ENCODE measurements at places on chromosomes 2 and 18.

- no peak for DNase-seq
Observed at GRCh38 chr2:99982744-99983143, 159.6 kb downstream of the AFF3 start.

- no peak for DNase-seq
Observed at GRCh38 chr18:5955861-5956260, 60.5 kb upstream of the TMEM200C start.

GRCh38 chr2:61443342-61444041 is 27.4 kb downstream of the USP34 start:
- DNase-seq: no peak

DNA sequence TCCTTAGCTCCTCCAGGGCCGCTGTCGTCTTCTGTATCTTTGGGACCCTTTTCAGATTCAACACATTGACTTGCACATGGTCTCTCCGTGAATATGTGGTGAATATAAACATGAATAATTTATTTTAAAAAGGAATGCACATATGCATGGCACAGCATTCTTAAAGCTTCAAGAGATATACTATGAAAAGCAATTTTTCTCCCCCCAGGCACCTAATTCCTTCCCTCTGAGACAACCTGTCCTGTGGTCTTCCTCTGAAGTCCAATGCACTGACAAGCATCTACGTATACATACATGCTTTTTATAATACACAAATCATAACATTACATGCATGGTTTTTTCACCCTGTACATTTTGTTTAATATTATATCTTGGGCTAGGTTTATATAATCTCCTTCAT is 285.1 kb downstream of the MYT1L start:
- DNase-seq: no peak

GRCh38 chr2:140154706-140155105 is 1374.5 kb upstream of the NXPH2 start:
- DNase-seq: no peak

DNA sequence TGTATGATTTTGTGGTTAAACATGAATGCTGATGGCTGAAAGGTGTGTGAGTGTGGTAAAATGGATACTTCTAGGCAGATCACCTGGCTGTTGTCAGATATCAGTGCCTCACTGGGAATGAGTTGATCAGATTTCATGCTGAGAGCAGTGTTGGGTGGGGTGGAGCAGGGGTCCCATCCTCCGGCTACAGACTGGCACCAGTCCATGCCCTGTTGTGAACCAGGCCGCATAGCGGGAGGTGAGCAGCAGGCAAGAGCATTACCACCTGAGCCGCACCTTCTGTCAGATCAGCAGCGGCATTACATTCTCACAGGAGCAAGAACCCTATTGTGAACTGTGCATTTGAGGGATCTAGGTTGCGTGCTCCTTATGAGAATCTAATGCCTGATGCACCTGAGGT is 78.7 kb downstream of the GLI2 start:
- DNase-seq: no peak

GRCh38 chr2:65316072-65316471 is 88.4 kb downstream of the ACTR2 start:
- no peak for DNase-seq

DNA sequence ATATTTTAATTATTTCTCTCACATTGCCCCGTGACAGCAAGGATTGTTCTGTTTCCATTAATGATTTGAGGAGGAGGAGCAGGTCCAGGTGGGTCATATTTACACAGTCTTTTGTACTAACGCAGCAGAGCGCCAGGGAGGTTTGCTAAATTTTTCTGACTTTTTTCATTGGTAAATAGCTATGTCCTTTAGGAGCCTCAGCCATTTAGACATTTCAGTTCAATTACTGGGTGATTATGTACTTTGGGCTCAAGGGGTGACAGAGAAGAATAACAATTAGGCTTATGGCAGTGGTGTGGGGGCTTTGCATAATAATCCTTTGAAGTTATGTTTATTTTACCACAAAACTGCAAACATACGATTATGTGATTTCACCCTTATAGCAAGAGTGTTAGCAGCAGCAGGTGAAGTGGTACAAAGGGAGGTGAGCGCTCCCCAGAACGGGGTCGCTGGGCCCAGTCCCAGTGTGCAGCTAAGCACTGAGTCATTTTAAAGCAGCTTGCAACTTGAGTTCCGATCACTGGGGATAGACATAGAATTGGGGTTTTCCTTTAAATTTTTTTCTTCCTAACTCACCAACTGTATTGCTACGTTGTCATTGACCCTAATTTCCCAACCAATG is 80.3 kb downstream of the TSHZ1 start:
- DNase-seq: no peak

DNA sequence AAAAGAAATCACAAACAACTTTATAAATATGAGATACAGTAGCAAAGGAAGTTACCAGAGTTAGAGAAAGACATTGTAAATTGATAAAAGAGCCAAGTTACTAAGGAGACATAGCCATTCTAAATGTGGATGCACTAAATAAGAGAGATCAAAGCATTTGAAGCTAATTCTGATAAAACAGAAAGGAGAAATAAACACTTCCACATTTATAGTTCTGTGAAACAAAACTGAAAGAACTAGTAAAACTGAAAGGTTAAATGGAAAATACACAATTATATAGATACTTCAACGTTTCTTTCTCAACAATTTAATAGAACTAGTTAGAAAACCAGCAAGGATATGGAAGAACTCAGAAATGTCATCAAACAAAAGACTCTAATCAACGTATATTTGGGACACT is 309.0 kb upstream of the CDH2 start:
- no peak for DNase-seq

- no peak for DNase-seq
Observed at GRCh38 chr2:14535156-14535555, 97.4 kb upstream of the LRATD1 start.

DNA sequence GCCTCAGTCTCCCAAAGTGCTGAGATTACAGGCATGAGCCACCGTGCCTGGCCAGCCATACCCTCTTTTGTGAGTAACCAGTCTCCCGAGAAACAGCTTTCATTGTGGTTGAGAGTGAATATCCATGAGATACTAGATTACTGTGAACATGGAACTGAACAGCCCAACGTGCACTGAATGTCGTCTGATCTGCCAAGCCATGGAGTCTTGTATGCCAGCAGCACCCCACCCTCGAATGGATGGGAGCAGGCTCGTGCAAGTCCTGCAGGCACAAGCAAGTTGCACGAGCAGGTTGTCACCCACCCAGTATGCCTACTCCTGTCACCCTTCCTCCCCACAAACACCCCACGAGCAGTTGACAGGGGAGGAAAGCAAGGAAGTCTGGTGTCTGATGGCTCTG is 36.5 kb upstream of the TFCP2L1 start:
- no peak for DNase-seq

DNA sequence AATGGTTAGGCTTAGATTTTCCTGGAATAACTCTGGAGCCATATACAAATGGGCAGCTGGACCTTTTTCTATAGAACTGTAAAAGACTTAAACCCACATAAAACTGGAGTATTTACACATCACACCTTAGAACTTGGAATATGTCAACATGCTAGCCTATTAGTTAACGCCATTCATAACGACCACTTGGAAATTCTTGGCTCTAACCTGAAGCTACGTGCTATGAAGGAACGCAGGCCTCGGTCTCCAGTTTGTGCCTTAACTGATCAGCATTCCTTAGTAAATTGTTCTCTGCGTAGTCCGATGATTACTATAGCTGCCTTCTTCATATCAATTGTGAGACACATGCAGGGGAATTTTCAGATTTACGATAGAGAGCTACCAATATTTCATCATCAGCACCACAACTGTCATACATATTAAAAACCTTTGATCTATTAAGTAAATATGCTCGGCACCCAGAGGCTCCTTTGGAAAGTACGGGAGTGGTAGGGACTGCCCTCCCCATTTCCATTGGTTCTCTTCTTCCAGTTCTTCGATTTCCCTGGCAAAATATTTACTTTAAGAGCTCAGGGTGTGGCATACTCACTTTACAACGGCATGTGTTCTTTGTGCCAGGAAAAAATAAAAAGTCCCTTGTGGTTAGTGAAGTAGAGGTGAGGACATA is 17.5 kb upstream of the CCL20 start:
- no peak for DNase-seq

DNA sequence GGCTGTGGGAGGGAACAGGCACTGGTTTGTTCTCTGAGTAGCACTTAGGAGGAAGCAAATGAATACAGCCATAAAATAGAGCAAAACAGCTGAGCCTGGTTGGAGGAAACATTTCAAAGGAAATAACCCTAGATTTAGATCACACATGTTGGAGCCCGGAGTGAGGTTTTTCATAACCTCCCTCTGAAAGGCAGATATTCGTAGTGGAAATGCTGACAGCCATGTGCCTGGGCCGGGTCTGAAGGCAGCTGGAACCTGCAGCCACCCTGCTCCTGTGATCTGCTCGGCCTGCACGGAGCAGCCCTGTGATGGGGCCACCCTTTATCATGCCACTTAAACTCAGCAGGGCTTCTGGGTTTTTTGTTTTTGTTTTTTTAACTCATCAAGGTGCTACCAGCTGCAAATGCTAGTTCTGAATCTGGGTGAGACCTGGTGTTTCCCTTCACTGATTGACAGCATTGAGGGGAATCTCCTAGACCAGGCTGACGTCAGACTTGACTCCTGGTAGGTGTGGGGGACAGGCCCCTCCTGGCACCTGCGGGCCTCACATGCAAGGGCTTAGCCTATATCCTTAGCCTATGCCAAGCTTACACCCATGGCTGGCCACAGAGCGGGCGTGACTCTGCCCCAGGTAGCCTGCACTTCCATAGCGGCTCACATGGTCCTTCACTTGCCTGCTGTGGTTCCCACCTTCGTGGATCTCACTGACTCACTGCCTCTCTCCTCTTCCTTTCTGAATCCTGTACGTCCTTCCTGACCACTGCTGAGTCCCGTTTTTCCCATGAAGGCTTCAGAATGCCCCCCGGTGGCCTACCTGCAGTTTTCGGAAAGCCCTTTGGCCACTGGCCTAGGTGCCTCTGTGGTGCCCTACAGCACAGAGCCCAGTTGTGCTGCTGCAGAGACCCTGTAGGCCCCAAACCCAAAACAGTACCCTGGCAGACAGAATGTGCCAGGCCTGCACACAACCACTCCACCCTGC is 217.3 kb downstream of the SEPTIN10 start:
- no peak for DNase-seq

DNA sequence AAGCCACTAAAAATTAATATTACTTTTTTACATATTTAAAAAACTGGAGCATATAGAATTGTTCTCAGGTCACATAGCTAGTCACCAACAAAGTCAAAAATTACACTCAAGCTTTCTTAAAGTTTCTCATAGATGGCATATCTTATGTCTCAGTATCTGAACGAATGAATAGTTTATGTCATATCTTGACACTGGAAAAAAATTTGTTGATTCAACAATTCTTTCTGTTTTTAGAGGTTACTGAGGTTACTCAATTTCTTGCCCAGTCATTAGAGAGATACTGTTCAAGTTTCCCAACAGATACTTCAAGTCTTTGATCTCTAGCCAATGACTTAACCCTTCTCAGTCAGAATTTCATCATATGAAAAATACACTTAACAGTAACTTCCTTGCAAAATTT is 113.1 kb upstream of the XIRP2 start:
- no peak for DNase-seq

GRCh38 chr18:25516121-25516520 is 164.2 kb upstream of the ZNF521 start:
- DNase-seq: no peak

GRCh38 chr2:229412686-229413085 is 141.6 kb upstream of the PID1 start:
- no peak for DNase-seq

DNA sequence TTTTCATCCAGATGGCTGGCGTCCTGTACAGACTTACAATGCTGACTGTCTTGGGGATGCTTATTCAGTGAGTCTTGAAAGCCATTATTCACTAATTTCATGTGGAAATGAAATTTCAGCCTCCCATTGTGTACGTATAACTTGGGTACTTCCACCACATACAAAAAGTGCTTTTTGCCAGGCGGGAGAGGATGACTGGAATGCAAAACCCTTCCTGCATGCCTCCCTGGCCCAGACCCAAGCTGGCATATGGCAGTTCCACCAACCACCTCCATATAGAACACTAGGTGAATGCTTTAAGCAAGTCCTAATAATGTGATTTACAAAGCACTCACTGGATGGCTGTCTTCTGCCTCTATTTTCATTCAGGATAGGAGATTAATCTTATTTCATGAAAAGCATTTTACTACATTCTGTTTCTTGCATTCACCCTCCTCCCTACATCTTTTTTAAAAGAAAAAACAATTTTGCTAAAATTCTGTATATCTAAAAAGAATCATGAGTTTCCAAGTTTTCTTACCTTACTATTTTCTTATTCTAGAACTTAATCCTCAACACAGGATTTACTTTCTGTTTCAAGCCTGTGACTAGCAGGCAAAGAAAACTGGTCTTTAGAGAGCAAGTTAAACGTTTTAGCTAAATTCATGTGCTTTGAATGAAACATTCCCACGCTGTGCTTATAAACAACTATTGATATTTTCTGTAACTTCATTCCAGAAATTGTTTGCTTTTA is 327.6 kb downstream of the NCKAP5 start:
- no peak for DNase-seq

- no peak for DNase-seq
Observed at GRCh38 chr2:95270541-95271081, 3.6 kb upstream of the PROM2 start.

- no peak for DNase-seq
Observed at GRCh38 chr18:3605486-3605952, 155.5 kb downstream of the TGIF1 start.

DNA sequence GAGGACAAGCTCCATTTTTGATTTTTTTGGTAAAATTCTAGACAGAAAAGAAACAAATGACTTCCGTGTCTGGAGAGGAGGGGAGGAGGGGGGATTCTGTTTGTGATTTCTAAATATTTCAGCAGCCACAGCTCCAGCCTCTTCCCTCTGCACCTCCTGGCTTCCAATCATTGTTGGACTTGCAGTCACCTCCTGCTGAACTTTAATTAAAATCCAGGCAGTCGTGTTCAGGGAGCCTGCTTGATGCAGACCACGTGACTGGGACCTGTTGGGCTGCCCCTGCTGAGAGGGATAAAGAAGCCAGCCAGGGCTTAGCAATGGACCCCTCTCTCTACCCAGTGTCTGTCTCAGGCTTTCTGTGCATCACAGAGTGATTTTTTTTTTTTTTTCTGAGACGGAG is 115.1 kb downstream of the SH3BP4 start:
- DNase-seq: no peak

- peak; percentile 69 for DNase-seq
Observed at GRCh38 chr18:79982736-79983135, 5.6 kb downstream of the TXNL4A start.

Data from T-helper 2 cell (primary cell).